ENCODE measurements at places on chromosomes 3 and 15. TPM values are rescaled to one million over a fixed set of nuclear protein-coding genes. Genes with fewer than 3 reads are reported as not detected.

Gene POC1A
- 3.8 TPM for total RNA-seq

Gene ZSCAN29
- 37.9 TPM for total RNA-seq

GRCh38 chr15:27699699-27700098, 399.4 kb downstream of the OCA2 start:
- DNase-seq = no peak

DNA sequence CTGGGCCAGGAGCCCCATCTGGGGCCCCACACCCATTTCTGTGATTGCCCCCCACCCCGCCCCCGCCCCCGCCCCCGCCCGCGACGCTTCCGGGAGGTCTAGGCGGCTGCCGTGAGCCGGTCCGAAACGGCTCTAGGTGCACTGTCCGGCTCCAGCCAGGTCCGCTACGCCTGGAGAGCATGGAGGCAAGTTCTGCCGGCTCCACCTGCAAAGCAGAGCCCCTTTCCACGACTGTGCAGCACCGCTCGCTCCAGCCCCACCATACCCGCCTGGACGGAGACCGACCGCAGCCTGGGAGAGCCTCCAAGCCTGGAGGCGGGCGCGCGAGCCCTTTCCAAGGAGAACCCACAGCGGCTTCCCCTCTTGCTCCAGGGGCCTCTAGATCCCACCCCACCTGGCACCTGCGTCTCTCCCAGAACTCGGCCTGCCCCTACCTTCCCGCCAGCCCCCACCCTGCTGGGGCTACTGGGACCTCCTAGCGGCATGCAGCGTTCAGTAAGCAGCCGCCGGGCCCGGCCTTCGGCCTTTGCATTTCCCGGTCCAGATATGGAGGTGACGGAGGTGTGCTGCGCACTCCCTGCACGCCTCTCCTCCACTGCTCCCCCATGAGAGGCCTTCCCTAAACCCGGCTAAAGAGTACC, 66.2 kb downstream of the KLF13 start:
- peak; percentile 62 for DNase-seq

GRCh38 chr3:7428206-7428718, 567.3 kb downstream of the GRM7 start:
- no peak for DNase-seq

GRCh38 chr3:11567516-11568467, 75.9 kb downstream of the VGLL4 start:
- no peak for DNase-seq

Gene CCK
- not detected for total RNA-seq

- no peak for DNase-seq
These were observed 35.9 kb downstream of the ASB7 start for GRCh38 chr15:100638177-100638730.

DNA sequence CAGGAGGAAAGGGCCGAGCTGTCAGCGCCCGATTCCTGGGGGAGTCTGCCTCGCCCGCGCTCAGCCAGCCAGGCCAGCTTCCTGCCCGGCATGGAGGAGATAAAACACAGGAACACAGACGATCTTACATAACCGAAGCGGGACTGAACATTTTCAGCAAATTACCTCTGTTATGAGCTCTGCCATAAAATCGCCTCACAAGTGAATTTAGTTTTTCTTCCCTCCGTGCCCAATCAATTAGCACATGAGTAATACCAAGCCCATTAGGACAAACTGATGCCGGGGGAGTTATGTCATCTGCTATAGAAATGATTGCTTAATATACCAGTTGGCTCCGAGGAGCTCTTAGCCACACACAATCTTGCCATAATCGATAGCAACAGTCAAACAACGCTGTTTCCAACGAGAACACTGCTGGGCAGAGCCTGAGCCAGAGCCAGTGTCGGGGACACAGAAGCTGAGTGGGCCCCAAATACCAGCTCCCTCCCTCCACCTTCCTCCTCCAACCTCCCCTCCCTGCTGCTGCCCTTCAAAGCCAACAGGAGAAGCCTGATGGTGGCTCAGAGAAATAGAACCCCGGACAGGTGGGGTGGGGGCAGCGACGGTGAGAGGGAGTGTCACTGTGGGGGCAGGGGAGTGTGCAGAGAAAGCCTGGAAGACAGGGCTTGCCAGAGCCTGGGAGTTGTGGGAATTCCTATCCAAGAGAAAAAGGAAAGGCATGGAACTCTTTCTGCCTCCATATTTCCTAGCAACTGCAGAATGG, 279.4 kb upstream of the TLE3 start:
- peak; percentile 73 for DNase-seq

GRCh38 chr3:108485146-108485545, 25.2 kb downstream of the MYH15 start:
- DNase-seq = no peak

- DNase-seq = no peak
These were observed 13.9 kb downstream of the AADAC start for GRCh38 chr3:151827816-151828215.

DNA sequence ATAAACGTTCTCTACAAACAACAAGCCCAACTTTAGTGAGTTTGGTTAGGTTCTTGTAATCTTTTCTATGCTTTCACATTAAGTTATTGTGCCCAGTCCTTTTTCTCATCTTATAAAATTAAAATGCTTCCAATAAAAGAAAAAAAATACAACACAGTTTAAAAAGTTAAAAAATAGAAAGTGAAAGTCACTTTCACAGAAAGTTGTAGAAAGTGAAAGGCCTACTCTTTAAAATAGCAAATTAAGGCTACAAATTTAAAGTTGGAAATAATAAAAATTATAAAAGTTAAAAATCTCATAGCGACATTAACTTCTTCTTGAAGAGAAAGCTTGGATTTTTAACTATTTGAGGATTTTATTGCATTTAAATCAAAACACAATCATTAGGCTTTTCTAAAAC, 35.9 kb downstream of the CD47 start:
- no peak for DNase-seq

Gene HDGFL3
- total RNA-seq = 7.8 TPM

Gene SLC2A2
- total RNA-seq = not detected

Gene CLDN16
- not detected for total RNA-seq

- no peak for DNase-seq
These were observed 24.0 kb downstream of the ZNF148 start for GRCh38 chr3:125351152-125351551.

DNA sequence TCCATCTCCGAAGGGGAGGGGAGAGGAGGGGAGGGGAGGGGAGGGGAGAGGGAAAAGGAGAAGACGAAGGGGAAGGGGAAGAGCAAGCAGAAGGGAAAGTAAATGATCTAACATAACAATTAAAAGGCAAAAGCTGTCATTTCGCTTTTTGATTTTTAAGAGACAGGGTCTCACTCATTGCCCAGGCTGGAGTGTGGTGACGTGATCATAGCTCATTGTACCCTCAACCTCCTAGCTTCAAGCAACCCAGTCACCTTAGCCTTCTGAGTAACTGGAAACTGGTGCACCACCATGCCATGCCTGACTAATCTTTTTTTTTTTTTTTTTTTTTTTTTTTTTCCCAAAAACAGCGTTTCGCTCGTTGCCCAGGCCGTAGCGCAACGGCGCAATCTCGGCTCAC, 22.6 kb downstream of the ADAM10 start:
- no peak for DNase-seq

Gene ARPIN
- total RNA-seq = 19.4 TPM

DNA sequence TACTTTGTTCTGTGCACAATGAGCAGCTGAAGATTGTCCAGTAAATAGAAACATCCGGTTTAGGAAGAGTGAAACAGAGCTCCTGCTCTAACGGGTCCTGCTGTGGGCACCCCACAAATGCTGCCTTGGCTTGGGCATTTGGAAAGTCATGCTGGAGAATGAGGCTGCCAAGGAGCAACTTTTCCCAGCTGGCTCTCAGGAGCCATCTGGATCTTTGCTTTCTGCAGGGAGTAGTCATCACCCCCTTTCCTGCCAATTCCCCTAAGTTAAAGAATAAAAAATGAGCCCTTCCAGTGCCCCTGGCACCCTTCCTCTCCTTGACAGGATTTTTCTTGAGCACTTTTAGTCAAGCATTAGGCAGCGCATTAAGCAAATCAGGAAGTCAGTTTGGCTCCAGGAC, 90.0 kb downstream of the FAM43A start:
- no peak for DNase-seq

- DNase-seq = no peak
These were observed 4.9 kb downstream of the ABHD17C start for GRCh38 chr15:80699981-80700380.

- no peak for DNase-seq
These were observed 158.1 kb upstream of the CTDSPL start for GRCh38 chr3:37703626-37704025.

DNA sequence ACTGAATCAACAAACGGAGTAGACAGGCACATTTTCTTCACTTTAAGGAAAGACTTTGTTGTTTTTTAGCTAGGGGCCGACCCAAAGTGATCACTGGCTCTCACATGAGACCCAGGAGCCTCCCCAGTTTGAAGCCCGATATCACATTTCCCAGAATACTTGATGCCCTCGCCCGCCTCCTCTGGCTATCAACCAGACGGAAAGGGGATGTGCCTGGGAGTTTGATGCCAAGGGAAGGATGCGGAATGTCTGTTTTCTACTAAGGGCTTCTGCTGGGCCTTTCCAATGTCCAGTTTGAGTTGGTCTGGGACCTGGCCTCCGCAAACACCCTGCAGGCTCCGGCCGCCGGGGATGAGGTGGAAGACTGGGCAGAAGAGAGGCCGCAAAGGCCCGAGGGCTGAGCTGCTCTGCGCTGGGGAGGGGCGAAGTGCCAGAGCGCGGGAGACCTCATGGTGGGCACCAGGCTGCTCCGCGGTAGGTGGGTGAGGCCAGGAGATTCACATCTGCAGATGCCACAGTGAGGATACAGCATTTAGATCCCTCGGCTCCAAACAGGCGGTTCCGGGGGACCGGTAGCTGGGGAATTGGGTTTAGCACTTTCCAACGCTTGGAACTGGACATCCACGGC, 491 bp upstream of the ZNF774 start:
- DNase-seq = no peak

Gene SNTN
- total RNA-seq = not detected

DNA sequence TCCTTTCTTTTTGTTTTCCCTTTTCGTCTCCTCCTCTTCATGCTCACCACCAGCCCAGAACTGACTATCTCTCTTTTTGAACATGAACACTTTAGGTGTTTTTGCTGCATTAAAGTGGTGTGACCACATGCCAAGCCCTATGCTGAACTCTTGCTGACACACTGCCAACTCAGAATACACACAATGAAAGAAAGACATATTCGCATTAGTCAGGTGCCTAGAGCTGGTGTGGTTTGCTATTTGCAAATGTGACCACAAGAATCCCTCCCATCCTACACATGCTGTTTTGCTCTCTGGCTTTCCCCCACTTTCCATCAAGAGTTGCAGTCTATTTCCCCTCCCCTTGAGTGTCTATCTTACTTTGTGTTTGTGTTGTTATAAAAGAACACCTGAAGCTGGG, 967.8 kb upstream of the CFAP20DC start:
- no peak for DNase-seq

Gene ABI3BP
- total RNA-seq = 5.5 TPM

Gene SKOR1
- 4.9 TPM for total RNA-seq

- DNase-seq = no peak
These were observed 28.8 kb upstream of the SHC4 start for GRCh38 chr15:48992545-48992944.

DNA sequence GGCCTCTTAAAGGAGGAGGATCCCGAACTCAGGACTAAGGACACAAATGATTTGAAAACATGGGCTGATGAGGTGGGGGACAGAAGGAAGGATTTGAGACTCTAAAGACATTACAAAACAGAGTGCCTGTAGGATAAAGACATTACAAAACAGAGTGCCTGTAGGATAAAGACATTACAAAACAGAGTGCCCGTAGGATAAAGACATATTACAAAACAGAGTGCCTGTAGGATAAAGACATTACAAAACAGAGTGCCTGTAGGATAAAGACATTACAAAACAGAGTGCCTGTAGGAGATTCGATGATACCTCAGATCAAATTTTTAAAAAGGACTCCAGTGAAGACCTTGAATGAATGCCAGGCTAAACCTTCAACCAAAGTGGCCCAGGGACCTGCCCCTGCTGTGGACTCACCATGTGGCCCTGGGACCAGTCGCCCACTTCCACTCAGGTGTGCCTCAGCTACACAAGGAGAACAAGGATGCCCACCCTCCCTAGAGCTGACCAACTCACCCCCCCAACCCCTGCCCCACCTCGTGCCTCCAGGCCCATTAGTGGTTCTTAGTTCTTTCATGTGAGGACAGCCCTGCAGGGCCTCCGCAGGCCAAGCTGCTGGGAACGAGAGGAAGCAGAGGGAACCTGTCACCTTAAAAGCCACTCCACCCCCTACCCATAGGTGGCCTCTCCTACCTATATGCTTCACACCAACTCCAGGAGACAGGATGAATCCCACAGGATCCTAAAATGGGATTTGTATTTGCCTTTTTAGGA, 59.8 kb downstream of the SH3BP5 start:
- no peak for DNase-seq

Gene GABRB3
- 14.6 TPM for total RNA-seq

DNA sequence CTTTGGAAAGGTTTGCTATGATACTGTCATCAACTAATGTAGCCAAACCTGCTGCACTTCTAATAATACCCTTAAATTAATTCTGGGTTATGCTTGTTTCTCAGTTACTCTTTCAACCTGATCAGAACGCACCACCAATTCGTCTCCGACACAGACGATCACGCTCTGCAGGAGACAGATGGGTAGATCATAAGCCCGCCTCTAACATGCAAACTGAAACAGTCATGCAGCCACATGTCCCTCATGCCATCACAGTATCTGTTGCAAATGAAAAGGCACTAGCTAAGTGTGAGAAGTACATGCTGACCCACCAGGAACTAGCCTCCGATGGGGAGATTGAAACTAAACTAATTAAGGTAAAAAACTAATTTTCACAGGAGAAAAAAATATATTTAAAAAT, 7.9 kb upstream of the RPLP1 start:
- no peak for DNase-seq

- no peak for DNase-seq
These were observed 577.7 kb upstream of the ADAMTS9 start for GRCh38 chr3:65265511-65265910.

Gene FOXL2NB
- total RNA-seq = not detected

GRCh38 chr3:131053043-131053859, 26.6 kb downstream of the NEK11 start:
- no peak for DNase-seq

DNA sequence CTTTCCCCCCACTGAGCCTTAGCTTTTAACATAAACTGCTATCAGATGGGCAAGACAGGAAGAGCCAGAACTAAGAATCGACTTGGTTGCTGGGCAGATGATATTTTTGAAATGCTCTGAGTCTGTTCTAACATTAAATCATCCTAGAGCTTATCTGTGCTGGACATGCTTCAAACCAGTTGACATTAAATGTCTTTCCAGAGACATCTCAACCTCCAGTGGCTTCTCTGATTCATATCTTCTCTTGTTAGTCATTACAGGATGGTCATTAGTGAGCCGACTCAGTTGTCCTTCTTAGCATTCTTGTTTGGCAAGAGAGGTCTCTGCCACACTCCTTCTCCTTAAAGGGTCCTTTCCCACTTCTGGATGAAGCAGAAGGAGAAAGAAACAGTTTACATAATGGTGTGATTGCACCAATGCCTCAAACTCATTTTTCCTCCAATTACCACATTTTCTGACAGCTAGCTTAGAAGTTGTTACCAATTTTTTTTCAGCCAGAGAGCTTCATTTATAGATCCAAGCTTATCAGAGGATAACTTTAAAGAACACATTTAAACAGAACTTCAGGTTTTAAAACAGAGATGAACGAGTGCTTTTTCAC, 21.7 kb upstream of the SYN2 start:
- DNase-seq = no peak
